ENCODE measurements at places on chromosomes 13 and 19. TPM values are rescaled to one million over a fixed set of nuclear protein-coding genes. Genes with fewer than 3 reads are reported as not detected.

DNA sequence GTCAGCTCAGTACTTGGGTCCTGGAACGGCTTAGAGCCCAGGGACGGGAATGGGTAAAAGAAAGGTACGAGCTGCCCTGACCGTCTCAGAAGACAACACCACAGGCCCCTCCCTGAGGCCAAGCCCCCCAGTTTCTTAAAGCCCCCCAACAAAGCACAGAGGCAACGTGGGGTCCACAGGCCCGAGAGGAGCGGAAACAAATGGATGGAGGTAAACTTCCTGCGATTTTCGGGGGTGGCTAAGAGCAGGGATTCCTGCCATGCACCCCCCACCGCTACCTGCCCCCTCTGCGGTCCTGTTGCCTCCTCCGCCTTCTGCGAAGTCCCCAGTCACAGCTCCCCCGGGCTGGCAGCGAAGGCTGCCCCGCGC, 48.2 kb downstream of the PTPRS start:
- H3K36me3 ChIP-seq: peaks cover under 1% of the 10 kb centered on the region
- peak overlapping the region; percentile 72 for H3K4me3 ChIP-seq
- DNase-seq: no peak
- H3K27ac ChIP-seq: no peak overlapping the region

Gene GNG7
- total RNA-seq: 11.3 TPM

Gene ACER1
- not detected for total RNA-seq

- no peak for DNase-seq
- peaks cover 7% of the 10 kb centered on the region for H3K4me1 ChIP-seq
- peaks cover 7% of the 10 kb centered on the region for H3K27me3 ChIP-seq
- H3K36me3 ChIP-seq: no peaks in the 10 kb centered on the region
- no peak overlapping the region for H3K4me3 ChIP-seq
These were observed 65.0 kb upstream of the GTF2F2 start for GRCh38 chr13:45055198-45055901.

GRCh38 chr13:102620516-102620915, 23.7 kb downstream of the TPP2 start:
- peaks cover 18% of the 10 kb centered on the region for H3K36me3 ChIP-seq
- DNase-seq: no peak
- no peaks in the 10 kb centered on the region for H3K27me3 ChIP-seq
- H3K4me3 ChIP-seq: no peak overlapping the region
- H3K4me1 ChIP-seq: no peaks in the 10 kb centered on the region

GRCh38 chr19:5484398-5485285, 29.4 kb downstream of the ZNRF4 start:
- peak; percentile 59 for DNase-seq
- no peaks in the 10 kb centered on the region for H3K36me3 ChIP-seq
- peaks cover 3% of the 10 kb centered on the region for H3K27me3 ChIP-seq
- peak overlapping the region; percentile 93 for H3K27ac ChIP-seq

Gene KCNC3
- total RNA-seq: 23.6 TPM

Gene THSD8
- 22.7 TPM for total RNA-seq

Gene OVOL3
- not detected for total RNA-seq

DNA sequence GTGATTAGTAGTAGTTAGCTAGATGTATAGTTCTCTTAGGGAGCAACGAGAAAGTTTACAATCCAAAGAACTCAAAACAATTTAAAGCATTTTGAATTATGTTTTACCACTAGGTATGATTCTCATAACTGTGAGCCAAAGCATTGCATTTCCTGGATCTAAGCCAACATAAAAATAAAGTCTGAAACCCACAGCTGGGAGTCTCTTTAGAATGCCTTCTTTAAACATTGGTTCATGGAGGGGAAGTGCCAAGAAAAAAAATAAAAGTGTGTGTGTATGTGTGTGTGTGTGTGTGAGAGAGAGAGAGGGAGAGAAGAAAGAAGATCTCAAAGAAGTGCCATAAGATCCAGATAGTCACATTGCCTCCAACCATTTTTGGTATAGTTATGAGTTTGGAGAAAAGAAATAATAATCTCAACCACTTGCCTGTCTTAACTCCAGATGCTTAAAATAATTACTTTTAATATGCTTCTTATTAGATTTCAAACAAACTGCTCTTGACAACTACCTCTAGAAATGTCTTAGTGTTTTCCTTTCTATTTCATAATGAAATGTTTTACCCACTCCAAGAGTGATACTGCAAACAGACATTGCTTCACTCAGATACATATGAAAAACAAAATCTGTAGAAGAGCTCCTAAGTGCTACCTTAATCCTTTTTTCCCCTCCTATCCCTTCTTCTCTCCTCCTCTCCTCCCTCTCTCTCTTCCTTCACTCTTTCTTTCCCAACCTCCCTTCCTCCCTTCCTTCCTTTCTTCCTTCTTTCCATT, 554.1 kb downstream of the KCTD12 start:
- no peak overlapping the region for H3K4me3 ChIP-seq
- no peak overlapping the region for H3K27ac ChIP-seq
- no peak for DNase-seq
- no peaks in the 10 kb centered on the region for H3K27me3 ChIP-seq
- no peaks in the 10 kb centered on the region for H3K36me3 ChIP-seq

DNA sequence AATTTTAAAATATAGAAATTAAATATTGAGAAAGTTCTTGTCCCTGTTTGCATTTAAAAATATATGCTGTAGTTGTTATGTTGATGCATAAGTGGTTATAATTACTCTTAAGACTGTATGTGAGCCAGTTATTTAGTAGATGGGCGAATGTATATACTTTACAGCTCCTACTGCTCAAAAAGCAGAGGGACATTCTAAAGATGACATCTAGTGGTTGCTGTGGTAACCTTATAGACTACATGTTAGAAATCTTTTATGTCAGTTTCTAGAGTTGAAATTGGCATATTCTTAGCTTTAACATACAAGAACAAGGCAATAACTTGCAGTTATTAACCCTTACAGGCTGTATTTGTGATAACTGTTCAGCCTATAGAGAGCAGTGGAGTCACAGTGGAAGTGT, 160.5 kb downstream of the OLFM4 start:
- H3K36me3 ChIP-seq: no peaks in the 10 kb centered on the region
- no peaks in the 10 kb centered on the region for H3K4me1 ChIP-seq
- H3K27ac ChIP-seq: no peak overlapping the region
- H3K27me3 ChIP-seq: peaks cover 4% of the 10 kb centered on the region
- no peak for DNase-seq

- H3K4me1 ChIP-seq: peaks cover 4% of the 10 kb centered on the region
- no peaks in the 10 kb centered on the region for H3K27me3 ChIP-seq
- no peak overlapping the region for H3K27ac ChIP-seq
- H3K4me3 ChIP-seq: no peak overlapping the region
These were observed 667.1 kb downstream of the PCDH9 start for GRCh38 chr13:66563076-66563475.

DNA sequence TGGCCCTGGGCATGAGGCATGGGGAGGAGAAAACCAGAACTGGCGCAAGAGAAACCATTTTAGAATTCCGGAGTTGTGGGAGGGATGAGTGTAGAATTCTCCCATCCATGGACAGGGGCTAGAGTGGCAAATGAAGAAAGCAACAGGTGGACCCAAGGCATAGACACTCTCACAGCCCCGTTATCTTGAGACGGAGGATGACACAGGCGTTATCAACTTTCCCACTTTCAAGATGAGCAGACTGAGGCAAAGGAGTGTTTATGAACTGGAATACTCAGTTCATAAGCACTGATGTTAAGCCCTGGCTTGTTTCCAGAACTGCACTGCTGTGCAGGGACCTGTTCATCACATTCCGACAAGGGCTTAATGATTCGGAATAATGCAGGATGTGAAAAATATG, 1.1 kb upstream of the GTF3A start:
- peaks cover 10% of the 10 kb centered on the region for H3K27me3 ChIP-seq
- no peak overlapping the region for H3K27ac ChIP-seq
- DNase-seq: no peak
- H3K4me1 ChIP-seq: peaks cover 21% of the 10 kb centered on the region
- H3K4me3 ChIP-seq: peak overlapping the region; percentile 78

Gene APBA3
- 33.3 TPM for total RNA-seq

Gene SLC8A2
- total RNA-seq: 1.4 TPM

- no peaks in the 10 kb centered on the region for H3K27me3 ChIP-seq
- no peak for DNase-seq
- no peak overlapping the region for H3K4me3 ChIP-seq
- H3K36me3 ChIP-seq: no peaks in the 10 kb centered on the region
- no peak overlapping the region for H3K27ac ChIP-seq
These were observed 875.4 kb upstream of the SLC10A2 start for GRCh38 chr13:103941506-103942140.

GRCh38 chr19:32387701-32388392, 17.7 kb upstream of the DPY19L3 start:
- no peak overlapping the region for H3K27ac ChIP-seq
- H3K36me3 ChIP-seq: peaks cover 4% of the 10 kb centered on the region
- no peak overlapping the region for H3K4me3 ChIP-seq
- no peaks in the 10 kb centered on the region for H3K27me3 ChIP-seq

DNA sequence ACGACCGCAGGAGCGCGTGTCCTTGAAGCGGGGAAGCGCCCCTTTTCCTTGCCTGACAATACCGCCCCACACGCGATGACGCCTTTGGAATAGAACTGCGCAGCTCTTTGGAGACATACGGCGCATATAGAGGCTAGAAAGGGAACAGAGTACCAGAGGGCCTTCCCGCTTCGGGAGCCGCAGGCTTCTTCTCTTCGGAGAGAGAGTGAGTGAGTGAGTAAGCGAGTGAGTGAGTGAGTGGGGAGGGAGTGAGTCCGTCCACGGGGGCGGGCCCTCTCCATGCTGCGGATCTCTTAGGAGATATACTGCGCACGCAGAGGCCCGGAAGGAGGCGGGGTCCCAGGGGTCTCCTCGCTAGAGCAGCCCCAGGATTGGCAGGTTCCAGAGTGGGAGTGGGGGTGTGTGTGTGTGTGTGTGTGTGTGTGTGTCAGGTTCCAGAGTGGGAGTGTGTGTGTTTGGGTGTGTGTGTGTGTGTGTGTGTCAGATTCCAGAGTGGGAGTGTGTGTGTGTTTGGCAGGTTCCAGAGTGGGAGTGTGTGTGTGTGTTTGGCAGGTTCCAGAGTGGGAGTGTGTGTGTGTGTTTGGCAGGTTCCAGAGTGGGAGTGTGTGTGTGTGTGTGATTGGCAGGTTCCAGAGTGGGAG, 97.0 kb downstream of the INSR start:
- no peaks in the 10 kb centered on the region for H3K27me3 ChIP-seq
- DNase-seq: peak; percentile 55
- H3K4me1 ChIP-seq: peaks cover 21% of the 10 kb centered on the region
- H3K27ac ChIP-seq: peak overlapping the region; percentile 97
- H3K36me3 ChIP-seq: peaks cover 1% of the 10 kb centered on the region

DNA sequence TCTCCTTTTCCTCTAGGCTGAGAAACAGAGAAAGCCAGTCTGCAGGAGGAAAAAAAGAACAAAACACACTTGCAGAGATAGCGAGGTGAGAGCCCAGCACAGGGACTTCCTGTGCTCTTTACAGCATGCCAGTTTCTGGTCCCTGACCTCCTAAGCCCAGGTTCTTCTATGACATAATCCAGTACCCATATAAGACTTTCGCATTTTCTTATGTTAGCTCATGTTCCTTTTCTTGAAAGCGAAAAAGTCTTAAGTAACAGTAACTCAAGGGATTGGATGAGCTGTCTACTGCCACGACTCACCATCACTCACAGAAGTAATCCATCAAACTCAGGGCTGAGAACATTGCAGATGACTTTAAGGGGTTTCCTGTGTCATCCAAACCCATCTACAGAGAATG, 17.4 kb downstream of the CCDC70 start:
- no peak for DNase-seq
- H3K27me3 ChIP-seq: no peaks in the 10 kb centered on the region
- no peak overlapping the region for H3K4me3 ChIP-seq
- peaks cover 2% of the 10 kb centered on the region for H3K36me3 ChIP-seq
- peaks cover 4% of the 10 kb centered on the region for H3K4me1 ChIP-seq

DNA sequence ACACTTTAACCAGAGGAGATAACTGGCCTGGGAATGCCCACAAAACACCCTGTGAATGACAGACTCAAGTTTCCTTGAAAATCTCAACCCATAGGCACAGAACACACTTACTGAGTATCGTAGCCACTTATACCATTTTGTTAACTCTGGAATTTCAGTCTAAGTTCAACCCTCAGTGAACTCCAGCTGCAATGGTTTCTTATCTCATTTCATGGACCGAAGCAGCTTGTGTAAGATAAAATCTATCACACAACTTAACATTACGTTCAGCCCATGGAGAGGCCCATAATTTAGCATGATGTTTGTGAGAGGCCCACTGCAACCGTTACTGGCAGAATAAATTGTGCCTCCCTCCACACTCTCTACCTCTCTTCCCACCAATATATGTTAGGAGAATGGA, 323.0 kb downstream of the DNAJC15 start:
- H3K36me3 ChIP-seq: no peaks in the 10 kb centered on the region
- no peaks in the 10 kb centered on the region for H3K27me3 ChIP-seq
- no peak overlapping the region for H3K27ac ChIP-seq
- H3K4me1 ChIP-seq: peaks cover 25% of the 10 kb centered on the region
- H3K4me3 ChIP-seq: no peak overlapping the region
- no peak for DNase-seq

Gene CNN1
- total RNA-seq: 3.2 TPM

GRCh38 chr19:695352-695949, at the start of gene PRSS57:
TSS of gene PRSS57 (minus strand) at chr19:695452. CDS start at chr19:695430, 22 bp downstream.
- no peaks in the 10 kb centered on the region for H3K36me3 ChIP-seq
- no peaks in the 10 kb centered on the region for H3K27me3 ChIP-seq
- no peak within 1 kb of the TSS for H3K27ac ChIP-seq
- DNase-seq: no peak

- peaks cover 29% of the 10 kb centered on the region for H3K36me3 ChIP-seq
- H3K4me3 ChIP-seq: no peak overlapping the region
These were observed 11.0 kb downstream of the ZNF665 start for GRCh38 chr19:53182202-53182601.

Gene CYP2A6
- total RNA-seq: not detected

DNA sequence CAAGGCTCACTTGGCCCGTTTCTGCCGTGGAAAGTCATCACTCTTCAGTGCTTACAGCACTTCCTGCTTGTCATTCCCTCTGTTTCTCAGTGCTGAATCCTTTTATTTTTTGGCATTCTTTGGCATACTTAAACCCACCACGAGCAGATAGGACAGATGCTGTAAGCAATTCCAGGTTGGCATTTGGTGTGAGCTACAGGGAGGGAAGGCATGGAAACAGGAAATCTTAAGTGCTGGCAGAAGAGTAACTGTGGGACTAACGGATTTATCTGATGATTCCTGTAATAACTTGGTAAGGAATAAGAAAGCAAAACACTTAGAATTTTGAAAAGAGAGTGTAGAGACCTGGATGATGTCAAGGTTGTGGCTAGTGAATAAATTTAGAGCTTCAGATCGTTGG, 273.4 kb downstream of the GPC6 start:
- H3K27ac ChIP-seq: no peak overlapping the region
- H3K36me3 ChIP-seq: peaks cover 2% of the 10 kb centered on the region
- no peaks in the 10 kb centered on the region for H3K27me3 ChIP-seq
- DNase-seq: no peak

GRCh38 chr19:2949939-2950285, 5.1 kb upstream of the ZNF77 start:
- peaks cover 39% of the 10 kb centered on the region for H3K4me1 ChIP-seq
- no peak for DNase-seq
- peak overlapping the region; percentile 96 for H3K27ac ChIP-seq
- peaks cover 12% of the 10 kb centered on the region for H3K36me3 ChIP-seq

Gene LHB
- not detected for total RNA-seq

DNA sequence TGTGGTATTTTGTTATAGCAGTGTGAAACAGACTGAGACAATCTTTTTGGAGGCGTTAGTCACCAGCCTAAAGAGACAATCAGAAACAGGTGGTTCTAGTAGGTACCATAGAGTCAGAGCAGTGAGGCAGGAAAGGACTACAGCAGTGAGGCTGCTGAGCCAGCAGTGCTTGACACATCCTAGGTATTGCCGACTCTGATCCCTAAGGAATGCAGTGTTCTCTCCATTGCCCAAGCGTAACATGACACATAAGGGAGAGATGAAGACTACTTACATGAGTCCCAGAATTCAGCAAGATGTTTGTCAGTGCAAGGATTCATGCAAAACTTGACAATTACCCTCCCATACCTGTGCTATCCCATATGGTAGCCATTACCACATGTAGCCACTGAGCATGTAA, 62.4 kb upstream of the XPO4 start:
- H3K36me3 ChIP-seq: no peaks in the 10 kb centered on the region
- no peaks in the 10 kb centered on the region for H3K4me1 ChIP-seq
- peaks cover 6% of the 10 kb centered on the region for H3K27me3 ChIP-seq

Measured in progenitor cell of endocrine pancreas (in vitro differentiated cells).